ENCODE measurements at places on chromosomes 6 and 20. TPM values are rescaled to one million over a fixed set of nuclear protein-coding genes. Genes with fewer than 3 reads are reported as not detected.

- DNase-seq, result no peak
Measured at GRCh38 chr6:132820629-132821381, 6.4 kb downstream of the RPS12 start.

DNA sequence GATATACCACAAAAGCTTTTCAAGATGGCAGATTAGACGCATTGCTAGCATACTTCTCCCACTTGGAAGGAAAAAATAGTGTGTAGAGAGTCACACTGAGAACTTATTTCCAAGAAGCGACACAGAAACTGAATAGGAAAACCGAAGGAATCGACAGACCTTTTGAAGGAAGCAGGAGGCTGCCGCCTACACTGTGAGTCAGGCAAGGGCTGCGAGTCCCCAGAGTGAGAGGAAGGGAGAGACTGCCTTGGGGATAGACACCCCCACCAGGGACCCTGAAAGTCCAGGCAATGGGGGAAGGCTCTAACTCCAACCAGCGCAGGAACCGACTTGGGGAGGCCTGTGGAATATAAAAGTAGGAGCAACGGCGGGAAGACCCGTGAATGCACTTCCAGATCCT is 53.7 kb upstream of the SIRPG start:
- no peak for DNase-seq

DNA sequence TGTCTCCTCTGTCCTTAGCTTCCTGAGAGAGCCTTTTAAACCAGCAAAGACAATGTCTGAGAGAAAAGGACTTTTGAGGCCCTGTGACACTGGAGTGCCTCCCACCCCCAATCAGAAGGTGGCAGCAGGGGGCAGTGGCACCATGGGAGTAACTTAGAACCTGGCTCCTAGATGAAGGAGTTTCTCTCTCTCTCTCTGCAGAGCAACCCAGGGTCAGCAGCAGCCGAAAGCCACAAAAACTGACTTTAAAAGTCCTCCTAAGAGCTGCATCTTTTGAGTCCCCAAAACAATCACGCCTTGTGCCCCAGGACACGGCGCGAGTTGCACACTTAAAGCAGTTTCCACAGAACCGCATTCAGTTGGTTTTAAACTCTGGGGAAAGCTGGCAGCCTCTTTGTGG is 5.3 kb upstream of the TCP11 start:
- no peak for DNase-seq

DNA sequence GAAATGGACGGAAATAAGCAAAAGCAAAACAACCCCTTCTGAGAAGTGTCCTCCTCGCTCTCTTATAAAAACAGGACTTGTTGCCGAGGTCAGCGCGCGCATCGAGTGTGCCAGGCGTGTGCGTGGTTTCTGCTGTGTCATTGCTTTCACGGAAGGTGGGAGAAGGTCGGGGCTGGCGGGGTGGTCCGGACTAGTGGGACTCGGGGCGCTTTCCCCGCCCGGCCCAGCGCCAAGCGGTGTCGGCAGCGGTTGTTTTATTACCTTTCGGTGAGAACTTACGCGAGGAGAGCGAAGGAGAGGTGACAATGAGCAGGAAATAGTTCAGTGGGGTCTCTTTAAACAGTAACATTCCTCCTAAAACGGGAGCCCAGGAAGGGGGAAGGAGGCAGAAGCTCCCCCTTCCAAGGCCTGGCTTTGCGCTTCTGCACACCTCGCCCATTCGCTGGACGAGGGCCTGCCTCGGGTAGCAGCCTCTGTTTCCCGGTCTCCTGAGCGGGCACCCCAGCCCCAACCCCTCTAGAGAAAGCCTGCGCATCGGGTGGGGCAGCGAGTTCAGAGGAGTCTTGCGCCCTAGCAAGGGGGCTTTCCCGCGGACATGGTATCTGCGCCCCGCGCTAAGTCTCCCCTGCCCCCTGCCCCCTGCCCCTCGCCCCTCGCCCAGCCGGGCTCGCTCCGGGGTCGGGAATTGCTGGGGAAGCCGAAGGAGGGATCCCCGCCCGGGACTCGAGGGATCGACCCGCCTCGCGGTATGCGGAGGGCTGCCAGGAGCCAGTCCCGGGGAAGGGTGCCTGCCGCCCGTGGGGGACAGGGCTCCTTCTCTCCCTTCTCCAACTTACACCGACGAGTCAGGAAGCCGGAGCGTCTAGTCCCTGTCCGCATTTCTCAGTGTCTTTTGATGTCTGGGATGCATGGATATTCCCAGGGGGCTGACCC is 1.2 kb upstream of the TBXT start:
- no peak for DNase-seq

GRCh38 chr6:73532293-73532692 is 11.5 kb upstream of the EEF1A1 start:
- DNase-seq, result no peak

GRCh38 chr6:8131265-8131897 is 29.0 kb upstream of the EEF1E1 start:
- DNase-seq, result peak; percentile 29

DNA sequence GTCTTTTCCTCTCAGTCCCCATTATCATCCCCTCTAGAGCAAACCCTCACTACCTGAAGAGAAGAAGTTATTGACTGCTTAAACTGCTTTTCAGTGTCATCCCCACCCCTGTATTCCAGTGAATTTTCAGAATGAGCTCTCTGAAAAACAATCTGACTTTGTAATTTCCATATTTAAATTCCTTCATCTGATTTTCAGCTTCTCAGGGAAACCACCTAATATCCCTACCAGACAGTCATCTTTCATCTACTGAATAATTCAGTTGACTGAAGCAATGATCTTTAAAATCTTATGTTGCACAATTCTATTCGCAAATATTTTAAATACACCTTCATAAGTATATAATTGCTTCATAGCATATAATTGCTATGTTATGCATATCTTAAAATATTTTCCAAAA is 258.7 kb downstream of the HTR1B start:
- DNase-seq, result no peak

The ZNF311 gene
- 0.68 TPM for total RNA-seq

The C20orf141 gene
- not detected for total RNA-seq

The COL9A3 gene
- total RNA-seq, result 4.0 TPM
